ENCODE measurements at places on chromosomes 6 and 20.

- DNase-seq = no peak
Observed at GRCh38 chr6:6686748-6687601, 98.5 kb downstream of the LY86 start.

DNA sequence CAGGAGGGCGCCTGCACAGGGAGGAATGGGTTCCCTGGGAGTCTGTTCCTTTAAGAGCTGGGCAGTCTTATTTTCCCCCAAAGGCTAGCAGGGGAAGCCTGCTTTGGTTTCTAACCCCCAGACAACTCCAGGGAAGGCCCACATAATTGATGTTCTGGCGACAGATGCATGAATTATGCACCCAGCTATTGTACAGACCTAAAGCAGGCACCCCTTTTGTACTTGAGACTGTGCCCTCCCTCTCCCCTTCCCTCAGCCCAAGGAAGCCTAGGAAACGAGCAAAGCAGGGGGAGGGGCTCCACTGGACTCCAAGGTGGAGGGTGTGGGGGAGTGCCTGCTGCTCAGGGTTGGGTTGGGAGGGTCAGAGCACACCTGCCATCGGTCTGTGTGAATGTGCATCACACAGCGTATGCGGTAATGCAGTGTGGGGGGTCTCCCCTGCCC is 102.1 kb downstream of the KCNB1 start:
- no peak for DNase-seq

DNA sequence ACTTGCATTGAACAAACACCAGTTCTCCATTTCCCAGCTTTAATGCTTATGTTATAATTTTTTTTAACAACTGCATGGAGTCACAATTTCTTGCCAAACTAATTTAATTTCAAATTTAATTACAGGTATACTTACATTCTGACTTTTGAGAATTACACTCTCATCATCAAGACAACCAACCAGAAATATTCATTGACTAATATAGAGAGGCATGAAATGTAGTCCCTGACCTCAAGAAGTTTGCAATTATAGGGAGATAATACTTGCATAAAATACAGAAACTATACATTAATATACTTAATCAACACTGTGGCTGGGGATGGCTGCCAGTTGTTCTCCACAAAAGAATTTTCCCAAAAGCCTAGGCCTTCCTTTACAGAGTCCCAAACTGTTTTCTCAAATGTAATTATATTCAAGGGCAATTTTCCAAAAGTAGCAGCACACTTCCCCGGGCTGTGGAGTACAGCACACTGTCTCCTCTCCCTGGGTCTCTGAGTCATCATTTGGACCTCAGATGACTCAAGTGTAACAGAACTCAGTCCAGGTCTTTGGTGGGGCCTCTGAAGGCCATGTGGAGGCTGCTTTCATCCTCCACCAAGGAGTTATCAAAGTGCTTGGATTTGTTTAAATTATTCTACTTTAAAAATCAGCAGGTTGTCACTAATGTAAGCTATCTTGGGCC is 114.1 kb downstream of the KIF16B start:
- no peak for DNase-seq

DNA sequence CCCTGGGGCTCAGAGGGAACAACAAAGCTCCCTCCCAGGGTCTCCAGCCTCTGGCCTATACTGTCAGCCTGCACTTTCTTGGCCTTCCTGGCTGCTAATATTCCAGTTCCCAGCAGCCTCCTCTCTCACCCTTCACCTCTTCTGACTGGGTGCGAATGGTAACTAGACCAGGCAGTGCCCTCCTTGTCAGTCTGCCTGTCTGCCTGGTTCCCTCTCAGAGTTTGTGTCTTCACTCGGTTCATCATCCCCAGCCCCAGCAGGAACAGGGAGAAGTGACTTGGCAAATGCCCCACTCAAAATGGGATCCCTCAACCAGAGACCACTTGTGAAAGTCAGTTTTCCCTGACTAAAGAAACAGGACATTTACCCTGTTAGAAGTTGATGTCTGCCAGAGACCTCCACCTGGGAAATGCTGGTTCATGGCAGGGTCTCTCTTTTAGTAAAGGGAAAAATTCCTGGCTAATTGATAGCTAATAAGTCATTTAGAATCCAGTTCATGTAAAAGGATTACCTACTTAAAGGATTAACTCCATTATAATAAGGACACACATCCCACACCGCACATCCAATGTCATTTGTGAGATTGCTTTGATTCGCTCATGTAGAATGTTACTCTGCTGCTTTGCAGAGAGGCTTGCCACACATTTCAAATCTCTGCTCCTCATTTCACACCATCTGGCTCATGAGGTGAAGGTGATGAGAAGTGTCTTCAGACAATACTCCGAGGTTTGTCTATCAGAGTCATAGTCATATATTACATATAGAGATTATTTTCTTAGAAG is 18.6 kb upstream of the MICB start:
- no peak for DNase-seq

DNA sequence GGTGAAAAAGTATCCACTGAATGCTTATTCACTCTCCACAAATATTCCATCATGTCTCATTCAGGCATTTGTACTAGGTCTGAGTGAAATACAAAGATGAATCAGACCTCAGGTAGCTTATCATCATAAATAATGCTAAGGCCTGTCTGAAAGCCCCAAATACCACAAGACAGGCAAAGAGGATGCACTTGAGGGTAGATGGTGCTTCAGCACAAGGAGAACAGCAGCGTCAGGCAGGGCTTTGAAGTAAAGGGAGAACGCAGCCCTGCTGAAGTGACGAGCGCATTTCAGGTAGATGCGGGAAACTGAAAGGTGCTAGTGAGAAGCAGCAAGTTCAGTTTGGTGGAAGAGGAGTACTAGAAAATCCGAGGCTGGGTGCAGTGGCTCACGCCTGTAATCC is 38.7 kb downstream of the MAP3K5 start:
- no peak for DNase-seq

GRCh38 chr6:4904461-4905025 is 99.3 kb downstream of the RPP40 start:
- no peak for DNase-seq

DNA sequence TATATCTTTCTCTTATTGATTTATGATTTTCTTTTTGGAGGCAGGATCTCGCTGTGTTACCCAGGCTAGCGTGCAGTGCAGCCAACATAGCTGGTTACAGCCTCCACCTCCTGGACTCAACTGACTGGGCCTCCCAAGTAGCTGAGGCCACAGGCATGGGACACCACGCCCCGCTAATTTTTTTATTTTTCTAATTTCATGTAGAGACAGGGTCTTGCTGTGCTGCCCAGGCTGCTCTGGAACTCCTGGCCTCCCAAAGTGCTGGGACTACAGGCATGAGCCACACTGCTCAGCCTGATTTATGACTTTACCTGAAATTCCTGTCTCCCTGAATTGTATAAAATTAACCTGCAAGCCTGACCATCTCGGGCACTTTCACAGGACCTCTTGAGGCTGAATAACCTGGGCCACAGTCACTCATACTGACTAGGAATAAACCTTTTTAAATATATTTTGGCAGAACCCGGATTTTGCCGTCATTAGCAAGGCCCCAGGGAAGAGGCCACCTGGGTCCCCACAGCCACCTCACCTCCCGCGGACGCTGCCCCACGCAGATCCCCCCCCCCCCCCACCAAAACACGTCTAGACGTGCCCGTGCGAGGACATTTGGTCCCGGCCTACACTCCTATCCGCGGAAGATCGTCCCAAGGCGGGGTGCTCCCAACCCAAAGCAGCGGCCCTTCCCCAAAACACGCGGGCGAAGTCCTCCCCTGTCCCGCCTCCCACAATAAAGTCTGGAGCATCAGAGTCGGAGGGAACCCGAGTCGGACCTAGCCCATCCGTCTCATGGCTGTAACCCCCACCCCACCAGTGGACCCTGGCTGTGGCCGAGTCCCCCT is 902 bp downstream of the ZNF337 start:
- DNase-seq = no peak

- DNase-seq = no peak
Observed at GRCh38 chr20:24676353-24676977, 207.0 kb downstream of the SYNDIG1 start.

GRCh38 chr6:13953061-13953705 is 28.4 kb downstream of the RNF182 start:
- DNase-seq = no peak

DNA sequence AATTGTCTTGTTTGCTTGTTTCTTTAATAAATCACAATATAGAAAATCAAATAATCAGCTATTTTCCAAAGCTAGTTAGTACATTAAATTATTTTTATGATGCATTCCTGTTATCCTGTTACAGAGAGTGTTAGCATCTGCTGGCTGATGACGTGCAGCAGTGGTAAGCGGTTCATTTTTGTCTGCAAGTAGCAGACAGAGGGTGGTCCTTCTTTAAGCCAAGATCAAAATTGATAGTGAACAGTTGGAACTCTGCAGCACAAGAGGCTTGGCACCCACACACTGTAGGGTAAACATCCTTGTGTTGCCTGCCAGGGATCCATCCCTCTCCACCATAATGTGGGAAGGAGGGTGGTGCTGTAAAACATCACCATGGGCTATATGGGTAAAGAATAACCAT is 158.3 kb downstream of the FRK start:
- DNase-seq = no peak

- DNase-seq = no peak
Observed at GRCh38 chr6:46174904-46175303, 4.1 kb upstream of the ENPP5 start.

- DNase-seq = no peak
Observed at GRCh38 chr6:69994251-69994650, 127.9 kb downstream of the COL19A1 start.

GRCh38 chr6:96836631-96837080 is 621 bp downstream of the GPR63 start:
- DNase-seq = no peak

Measured in activated gamma-delta T cell (primary cell).